NCI-H187 treated with DMSO at 0.1 percent for 48 hours (cell line): ENCODE measurements at places on chromosomes 11 and 22.
A peak's percentile ranks its signal among the peaks of the same experiment; 100 is the strongest.

GRCh38 chr11:98771791-98772190 is 249.0 kb upstream of the CNTN5 start:
- no peak for DNase-seq

- no peak for DNase-seq
Observed at GRCh38 chr11:48170241-48171233, 46.1 kb upstream of the OR4B1 start.

GRCh38 chr11:99887481-99887880 is 799.6 kb upstream of the ARHGAP42 start:
- no peak for DNase-seq

DNA sequence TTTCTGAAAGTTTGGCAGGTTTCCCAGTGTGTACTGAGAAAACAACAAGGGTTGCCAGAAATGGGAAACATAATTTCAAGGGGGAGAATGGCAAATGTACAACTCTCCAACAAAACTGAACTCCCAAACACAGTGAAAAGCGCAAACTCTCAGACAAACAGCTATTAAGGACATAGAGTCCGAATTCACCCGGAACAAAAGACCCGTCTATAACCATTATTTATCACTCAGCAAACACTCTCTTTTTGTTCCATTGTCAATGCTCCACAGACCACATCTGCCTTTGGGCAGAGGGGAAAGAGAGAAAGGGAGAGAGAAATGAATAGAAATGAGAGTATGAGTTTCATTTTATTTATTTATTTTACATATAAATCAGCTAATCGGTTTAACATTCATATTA is 21.7 kb downstream of the KIRREL3 start:
- peak; percentile 71 for DNase-seq

- no peak for DNase-seq
Observed at GRCh38 chr22:30922151-30922611, 46.4 kb downstream of the MORC2 start.

GRCh38 chr11:104191124-104191523 is 27.2 kb upstream of the PDGFD start:
- no peak for DNase-seq
